ENCODE measurements at places on chromosomes 11 and 22.

DNA sequence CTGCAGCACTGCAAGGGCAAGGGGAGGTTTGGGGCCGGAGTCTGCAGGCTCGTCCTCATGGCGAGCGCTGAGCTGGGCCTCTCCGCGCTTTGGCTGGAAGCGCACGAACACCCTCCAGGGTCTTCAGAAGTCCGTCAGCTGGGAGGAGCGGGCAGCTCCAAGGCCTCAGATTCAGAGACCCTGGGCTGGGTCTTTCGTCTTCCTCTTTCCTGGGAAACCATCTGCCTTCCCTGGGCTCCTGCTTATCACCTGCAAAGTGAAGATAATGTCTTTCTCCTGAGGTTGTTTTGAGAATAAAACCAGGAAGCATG lies 525.6 kb downstream of the BRD1 start:
- DNase-seq: no peak

GRCh38 chr11:108887436-108888238 lies 222.8 kb downstream of the DDX10 start:
- no peak for DNase-seq

DNA sequence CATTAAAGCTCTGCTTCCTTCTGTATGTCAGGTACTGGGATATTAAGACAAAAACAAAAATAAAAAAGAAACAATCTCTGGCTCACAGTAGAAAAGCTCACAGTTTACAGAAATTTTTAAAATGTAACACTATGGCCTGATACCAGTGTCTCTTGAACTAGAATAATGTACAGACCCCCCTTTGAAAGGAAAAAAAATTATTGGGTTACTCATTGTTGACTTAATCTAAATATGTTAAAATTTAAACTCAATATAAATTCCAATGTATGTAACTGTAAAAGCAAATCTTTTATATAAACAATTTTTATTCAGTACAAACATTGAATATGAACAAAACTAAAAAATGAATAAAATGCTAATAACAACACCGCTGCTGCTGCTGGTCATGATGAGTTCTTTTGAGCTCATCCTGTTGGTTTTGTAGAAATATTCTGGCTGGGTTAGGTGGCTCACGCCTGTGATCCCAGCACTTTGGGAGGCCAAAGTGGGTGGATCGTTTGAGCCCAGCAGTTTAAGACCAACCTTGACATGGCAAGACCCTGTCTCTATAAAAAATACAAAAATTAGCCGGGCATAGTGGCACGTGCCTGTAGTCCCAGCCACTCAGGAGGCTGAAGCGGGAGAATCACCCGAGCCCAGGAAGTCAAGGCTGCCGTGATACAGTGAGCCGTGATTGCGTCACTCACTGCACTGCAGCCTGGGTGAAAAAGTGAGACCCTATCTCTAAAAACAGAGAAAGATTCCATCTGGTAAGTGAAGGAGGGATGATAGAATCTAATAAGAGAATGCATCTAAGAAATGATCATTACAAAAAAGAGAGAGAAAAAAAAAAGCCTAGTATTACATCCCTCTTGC lies 11.8 kb upstream of the KCNE3 start:
- no peak for DNase-seq

DNA sequence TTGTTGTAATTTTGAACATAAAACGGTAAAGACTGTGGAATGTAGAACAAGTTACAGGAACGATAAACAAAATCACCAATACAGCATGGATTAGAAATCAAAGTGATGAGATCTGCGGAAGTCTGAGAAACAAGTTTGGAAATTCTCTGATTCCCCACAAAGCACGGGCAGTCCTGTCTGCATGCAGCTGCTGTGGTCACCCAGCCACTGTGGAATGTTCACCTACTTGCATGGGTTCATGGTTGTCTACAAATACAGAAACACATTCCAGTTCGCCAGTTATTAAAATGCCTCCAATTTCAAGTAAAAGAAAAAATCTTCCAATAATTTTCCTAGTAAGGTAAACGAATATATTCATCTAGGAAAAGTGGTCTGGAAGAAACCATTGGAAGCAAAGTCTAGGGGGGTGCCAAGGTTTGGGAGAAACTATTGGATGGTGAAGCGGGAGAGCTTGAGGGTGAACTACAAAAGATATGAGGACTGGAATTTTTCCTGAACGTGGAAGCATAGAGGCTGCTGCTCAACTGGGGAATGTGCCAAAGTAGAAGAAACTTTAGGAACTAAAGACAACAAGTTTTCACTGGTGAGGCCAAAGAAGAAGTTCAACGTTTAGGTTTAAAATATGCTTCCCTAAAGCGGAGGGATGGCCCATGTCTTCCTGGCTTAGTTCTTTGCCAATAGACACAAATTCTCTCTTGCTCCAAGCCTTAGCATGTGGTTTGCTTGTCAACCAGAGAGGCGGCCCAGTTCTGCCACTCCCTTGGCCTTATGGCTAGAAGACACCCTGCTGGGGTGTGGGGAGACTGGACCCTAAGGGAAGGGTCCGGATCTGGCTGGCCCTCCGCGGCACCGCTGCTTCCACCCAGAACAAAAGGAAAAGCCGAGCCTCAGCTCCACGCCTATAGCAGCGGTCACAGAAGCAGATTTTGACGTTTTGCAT lies 70.2 kb downstream of the CTTN start:
- no peak for DNase-seq
